Foreskin keratinocyte (primary cell): ENCODE measurements at places on chromosomes 6 and 20.

- DNase-seq, result no peak
These were observed 13.7 kb downstream of the TTLL2 start for GRCh38 chr6:167338541-167339117.

DNA sequence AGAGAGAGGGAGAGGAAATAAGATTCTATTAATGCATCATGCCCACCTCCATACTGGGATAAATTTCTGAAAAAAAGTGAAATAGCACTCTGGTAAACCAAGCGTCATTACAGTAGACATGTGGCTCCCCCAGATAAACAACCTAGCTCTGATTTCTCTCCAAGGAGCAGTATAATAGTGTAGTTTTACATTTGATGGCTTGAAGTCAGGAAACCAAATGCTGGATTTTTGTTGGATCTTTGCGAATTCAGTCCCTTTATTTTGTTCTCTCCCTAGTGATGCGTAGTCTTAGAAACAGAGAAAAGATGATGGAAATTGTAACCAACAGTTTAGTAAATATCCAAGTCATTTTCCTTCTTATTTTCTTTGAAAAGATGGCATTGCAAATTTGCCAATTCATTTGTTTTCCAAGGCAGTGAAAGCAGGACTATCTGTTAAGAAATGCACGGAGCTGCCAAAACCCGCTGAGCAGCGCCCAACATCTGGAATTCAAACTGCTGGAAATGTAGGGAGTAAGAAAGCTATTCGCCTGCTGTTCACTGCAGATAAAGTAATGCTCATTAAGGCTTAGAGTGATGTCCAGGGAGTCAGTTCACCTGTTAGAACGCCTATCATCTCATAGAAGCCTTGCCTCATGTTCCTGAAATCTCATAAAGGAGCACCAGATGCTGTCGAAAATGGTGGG is 85.7 kb upstream of the DOK5 start:
- DNase-seq, result no peak

GRCh38 chr6:139452148-139452876 is 77.9 kb upstream of the CITED2 start:
- DNase-seq, result peak; percentile 79

- peak; percentile 63 for DNase-seq
These were observed 108.5 kb downstream of the LY86 start for GRCh38 chr6:6696867-6697531.
